ENCODE measurements at places on chromosomes 1 and 21.

- peak; percentile 59 for DNase-seq
Observed at GRCh38 chr1:89887270-89887669, 66.4 kb downstream of the LRRC8D start.

- no peak for DNase-seq
Observed at GRCh38 chr1:16972189-16972895, 8.1 kb downstream of the MFAP2 start.

GRCh38 chr1:111848852-111849545 is 93.3 kb downstream of the DDX20 start:
- no peak for DNase-seq

DNA sequence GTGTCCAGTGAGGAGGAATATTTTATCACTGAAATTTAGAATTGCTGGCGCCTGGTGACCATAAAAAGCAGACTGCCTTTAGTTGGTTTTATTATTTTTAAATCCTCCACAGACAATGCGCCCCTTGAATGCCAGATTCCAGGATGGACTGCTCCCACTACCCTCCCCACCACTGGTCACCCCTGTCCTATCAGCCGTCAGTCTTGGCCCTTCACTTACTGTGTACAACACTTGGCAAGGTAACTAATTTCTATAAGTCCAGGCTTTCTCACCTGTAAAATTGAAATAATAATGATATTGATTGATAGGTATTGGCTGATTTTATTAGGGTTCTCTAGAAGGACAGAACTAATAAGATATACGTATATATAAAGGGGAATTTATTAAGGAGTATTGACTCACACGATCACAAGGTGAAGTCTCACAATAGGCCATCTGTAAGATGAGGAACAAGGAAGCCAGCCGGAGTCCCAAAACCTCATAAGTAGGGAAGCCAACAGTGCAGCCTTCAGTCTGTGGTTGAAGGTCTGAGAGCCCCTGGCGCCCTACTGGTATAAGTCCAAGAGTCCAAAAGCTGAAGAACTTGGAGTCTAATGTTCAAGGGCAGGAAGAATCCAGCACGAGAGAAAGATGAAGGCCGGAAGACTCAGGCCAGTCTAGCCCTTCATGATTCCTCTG is 17.8 kb downstream of the RHEX start:
- no peak for DNase-seq

DNA sequence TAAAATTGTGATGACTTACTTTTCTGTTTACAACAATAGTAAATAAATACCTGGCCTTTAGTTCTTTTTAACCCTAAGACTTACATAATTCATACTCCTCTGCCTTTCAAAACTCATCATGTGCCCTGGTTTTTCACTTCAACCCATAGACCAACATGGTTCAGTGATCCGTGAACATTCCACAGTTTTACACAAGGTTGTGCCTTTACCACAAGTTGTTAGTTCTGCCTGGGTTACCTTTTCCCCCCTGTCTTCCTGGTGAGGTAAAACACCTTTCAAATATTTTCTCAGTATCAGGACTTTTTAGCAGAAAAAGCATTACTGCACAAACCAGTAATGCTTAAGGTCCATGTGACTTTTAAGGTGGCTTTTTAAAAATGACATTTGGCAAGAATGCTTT is 1466.4 kb downstream of the PLA2G4A start:
- no peak for DNase-seq

DNA sequence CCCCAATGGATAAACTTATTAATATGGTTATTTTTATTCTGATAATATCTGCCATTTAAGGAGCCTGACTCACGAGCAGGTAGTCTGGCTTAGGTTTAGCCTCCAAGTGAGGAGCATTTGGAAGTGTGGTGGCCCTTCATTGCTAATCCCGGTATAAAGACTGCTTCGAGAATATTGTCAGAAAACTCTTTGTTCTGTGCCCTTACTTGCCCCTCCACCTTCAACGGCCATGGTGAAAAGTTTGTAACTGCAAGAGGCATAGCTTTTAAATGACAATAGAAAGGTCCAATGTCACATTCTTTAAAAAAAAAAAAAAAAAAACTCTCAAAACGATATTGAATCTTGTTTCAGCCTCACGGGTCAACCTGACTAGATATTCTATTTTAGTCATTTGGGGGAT is 157.4 kb upstream of the PROX1 start:
- DNase-seq, result no peak

- DNase-seq, result peak; percentile 90
Observed at GRCh38 chr1:156122519-156123355, 8.2 kb downstream of the LMNA start.

DNA sequence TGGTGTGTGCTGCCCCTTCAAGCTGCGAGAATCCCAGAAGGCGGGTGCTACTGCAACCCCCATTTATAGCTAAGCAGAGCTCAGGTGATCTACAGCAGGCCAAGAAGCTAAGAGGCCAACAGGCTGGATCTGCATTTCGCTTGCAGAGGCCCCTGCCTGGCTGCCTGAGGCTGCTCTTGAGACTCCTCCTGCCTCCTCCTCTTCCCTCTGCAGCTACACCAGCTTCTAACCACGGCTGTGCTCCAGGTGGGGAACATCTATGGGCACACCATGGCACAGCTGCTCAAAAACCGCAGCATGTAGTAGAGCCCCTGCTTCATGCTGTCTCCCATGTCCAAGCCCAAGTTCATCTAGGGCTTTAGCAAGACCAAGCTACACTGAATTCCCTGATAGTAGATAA is 72.9 kb upstream of the ZNF678 start:
- no peak for DNase-seq

GRCh38 chr1:115408533-115408932 is 70.5 kb upstream of the NGF start:
- DNase-seq, result no peak

DNA sequence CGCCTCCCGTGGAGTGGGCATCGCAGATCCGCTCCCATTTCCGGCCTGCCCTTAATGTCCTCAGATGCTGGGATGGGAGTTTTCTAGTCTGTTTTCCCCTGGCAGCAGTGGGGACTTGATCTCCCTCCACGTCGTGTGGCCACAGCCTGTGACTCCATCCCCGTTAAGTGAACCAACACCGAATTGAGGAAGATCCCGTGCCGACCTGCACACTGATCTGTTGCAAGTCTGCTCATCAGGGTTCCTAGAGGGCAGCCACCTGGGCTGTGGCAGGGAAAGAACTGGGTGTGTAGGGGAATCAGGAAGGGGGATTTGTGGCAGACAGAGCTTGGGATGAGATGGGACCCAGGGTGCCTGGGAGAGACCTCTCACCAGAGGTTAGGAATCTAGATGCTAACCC is 23.3 kb upstream of the CDK18 start:
- no peak for DNase-seq

Measured in fibroblast of the aortic adventitia (primary cell).